Stimulated activated CD8-positive, alpha-beta memory T cell treated with anti-CD3 and anti-CD28 coated beads, Interleukin-7, amount 100 ng/mL, for 1 hour (primary cell): ENCODE measurements at places on chromosomes 4 and X.

DNA sequence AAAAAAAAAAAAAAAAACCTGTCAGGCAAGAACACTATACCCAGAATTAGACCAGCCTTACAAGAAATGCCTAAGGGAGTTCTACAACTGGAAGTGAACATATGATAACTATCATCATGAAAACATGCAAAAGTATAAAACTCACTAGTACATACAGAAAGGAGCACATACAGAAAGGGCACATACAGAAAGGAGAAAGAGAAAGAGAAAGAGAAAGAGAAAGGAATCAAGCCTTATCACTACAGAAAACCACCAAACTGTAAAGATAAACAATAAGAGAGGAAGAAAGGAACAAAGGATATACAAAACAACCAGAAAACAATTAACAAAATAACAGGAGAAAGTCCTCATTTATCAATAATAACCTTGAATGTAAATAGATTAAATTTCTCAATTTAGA is 50.4 kb downstream of the PHKA1 start:
- DNase-seq = no peak

GRCh38 chrX:153338836-153339235 is 4.9 kb downstream of the ZNF275 start:
- DNase-seq = no peak

- DNase-seq = no peak
Observed at GRCh38 chr4:113641025-113641431, 120.5 kb downstream of the CAMK2D start.

DNA sequence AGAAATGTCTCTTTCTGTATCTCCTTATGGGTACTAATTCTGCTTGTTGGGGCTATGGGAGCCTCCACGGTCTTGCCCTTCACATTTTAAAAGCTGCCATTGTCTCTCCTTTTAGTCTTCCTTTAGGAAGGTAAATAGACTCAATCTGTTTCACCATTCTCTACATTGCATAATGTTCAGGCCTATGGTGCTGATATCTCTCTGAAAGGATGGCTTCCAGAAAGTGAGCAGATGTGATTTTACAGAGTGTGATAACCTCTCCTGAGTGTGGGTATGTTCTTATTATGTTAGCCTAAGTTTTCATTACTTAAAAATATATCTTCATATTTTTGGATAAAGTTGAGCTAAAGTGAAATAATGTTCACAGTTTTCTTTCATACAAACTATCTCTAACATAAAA is 254.0 kb upstream of the PITX2 start:
- DNase-seq = no peak

DNA sequence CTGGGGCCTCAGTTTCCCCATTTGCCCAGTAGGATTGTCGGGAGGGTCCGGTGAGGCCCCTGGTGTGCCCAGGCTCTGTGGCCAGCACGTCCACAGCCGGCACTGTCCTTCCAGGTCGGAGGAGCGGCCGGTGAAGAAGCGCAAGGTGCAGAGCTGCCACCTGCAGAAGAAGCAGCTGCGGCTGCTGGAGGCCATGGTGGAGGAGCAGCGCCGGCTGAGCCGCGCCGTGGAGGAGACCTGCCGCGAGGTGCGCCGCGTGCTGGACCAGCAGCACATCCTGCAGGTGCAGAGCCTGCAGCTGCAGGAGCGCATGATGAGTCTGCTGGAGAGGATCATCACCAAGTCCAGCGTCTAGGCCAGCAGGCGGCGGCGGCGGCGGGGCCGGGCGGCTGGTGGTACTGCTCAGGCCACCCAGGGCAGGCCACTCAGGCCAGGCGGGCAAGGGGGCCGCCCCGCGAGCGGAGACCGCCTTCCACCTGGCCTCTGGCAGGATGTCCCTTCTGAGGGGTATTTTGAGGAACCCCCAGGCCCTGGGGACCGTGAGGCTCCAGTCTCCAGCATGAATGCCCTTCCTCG is 6.7 kb downstream of the MSANTD1 start:
- DNase-seq = no peak

GRCh38 chrX:12791257-12792228 is at the start of gene PRPS2:
Gene PRPS2, plus strand, starts transcription at chrX:12791412. Its CDS starts 86 bp downstream, at chrX:12791498.
- peak; percentile 26 for DNase-seq

- no peak for DNase-seq
Observed at GRCh38 chrX:132504417-132504816, 15.6 kb upstream of the MBNL3 start.

DNA sequence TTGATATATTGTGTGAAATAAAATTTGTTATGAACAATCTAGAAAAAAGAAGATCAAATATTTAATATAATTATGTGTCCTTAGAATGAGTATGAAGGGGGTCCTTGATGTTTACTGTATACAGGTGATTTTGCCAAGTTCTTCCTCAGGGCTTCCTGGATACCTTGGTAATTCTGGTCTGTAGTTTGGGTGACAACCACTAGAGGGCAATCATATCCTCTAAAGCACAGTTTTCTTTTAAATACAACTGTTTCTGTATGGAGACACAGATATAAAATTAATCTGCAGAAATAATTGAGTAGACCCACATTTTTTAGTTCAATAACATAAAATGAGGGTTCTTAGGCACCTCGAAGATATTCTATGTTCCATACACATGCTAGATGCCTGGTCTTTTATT is 157.7 kb downstream of the SPANXN1 start:
- DNase-seq = no peak

GRCh38 chrX:30597216-30598012 is 19.8 kb upstream of the TASL start:
- no peak for DNase-seq

GRCh38 chr4:182338063-182338462 is 94.9 kb downstream of the TENM3 start:
- DNase-seq = no peak

- DNase-seq = no peak
Observed at GRCh38 chrX:102669526-102669925, 18.2 kb downstream of the GPRASP1 start.

GRCh38 chr4:147733716-147734344 is 1.9 kb downstream of the ARHGAP10 start:
- DNase-seq = no peak

GRCh38 chr4:155974476-155974749 is 20.7 kb upstream of the CTSO start:
- no peak for DNase-seq

DNA sequence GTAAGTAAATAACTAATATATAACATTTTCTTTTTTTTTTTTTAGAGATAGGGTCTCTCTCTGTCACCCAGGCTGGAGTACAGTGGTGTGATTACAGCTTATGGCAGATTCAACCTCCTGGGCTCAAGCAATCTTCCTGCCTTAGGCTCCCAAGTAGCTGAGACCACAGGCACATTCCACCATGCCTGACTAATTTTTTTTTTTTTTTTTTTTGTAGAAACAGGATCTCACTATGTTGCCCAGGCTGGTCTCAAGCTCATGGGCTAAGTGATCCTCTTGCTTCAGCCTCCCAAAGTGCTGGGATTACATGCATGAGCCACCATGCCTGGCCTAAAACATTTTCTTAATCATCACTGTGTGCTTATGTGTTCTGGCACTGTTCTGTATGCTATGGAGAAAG is 32.8 kb downstream of the MGARP start:
- no peak for DNase-seq

DNA sequence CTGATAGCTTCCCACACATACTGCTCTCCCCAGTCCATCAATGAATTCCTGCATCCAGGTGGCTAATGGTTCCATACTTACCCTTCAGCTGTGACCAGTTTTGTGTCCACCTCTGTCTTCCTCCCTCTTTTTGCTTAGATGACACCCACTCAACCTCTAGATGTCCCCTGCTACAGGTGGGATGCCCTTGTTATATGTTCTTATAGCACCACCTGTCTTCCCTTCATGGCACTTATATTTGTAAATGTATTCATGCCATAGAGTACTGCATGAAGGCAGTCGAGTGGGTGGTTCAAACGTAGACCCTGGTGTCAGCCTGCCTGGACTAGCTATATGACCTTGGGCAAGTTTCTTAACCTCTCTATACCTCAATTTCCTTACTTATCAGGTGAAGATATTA is 6.5 kb upstream of the USP46 start:
- DNase-seq = no peak

- no peak for DNase-seq
Observed at GRCh38 chr4:186037692-186038658, 31.0 kb upstream of the TLR3 start.

DNA sequence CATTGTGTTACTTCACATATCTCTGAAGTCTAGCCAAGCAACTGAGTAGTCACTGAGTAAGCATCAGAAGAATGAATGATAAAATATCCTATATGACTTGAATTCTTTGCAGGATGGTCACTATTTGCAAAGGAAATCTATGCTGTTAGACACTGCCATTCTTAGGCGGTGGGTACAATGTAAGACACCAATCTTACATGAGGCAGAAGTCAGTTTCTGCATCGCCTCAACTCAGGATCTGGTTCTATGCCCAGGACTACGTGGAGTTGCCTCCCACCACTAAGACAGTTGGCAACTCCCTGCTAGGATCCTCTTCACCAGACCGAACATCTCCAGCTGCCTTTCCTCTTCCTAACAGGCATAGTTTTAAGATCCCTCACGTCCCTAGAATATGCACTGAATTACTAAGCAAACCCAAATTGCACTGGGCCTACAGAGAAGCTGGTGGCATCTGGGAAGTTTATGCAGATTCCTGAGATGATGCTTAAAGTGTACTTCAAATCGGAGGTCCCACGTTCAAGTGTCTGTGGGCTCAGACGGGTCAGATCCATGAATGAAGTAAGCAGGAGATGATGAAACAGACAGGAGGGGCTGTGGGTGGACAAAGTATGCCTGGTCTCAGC is 45.6 kb downstream of the SEL1L3 start:
- no peak for DNase-seq

DNA sequence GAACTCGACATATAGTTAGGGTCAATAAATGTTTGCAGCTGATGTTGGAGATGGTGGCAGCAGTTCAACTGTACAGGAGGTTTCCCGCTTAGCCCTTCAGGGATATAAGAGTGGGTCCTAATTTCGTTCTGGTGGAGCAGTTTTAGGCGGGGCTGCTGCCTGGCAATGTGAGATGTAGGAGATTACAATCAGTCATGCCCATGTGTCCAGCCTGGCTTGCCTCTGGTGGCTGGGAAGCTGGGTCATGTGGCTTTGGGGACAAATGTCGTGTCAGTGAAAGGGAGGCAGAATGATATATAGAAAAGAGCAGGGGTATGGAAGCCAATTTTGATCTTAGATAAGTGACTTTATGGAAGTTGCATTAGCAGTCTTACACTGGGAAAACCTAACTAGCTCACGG is 129.4 kb downstream of the CLCN4 start:
- DNase-seq = no peak

DNA sequence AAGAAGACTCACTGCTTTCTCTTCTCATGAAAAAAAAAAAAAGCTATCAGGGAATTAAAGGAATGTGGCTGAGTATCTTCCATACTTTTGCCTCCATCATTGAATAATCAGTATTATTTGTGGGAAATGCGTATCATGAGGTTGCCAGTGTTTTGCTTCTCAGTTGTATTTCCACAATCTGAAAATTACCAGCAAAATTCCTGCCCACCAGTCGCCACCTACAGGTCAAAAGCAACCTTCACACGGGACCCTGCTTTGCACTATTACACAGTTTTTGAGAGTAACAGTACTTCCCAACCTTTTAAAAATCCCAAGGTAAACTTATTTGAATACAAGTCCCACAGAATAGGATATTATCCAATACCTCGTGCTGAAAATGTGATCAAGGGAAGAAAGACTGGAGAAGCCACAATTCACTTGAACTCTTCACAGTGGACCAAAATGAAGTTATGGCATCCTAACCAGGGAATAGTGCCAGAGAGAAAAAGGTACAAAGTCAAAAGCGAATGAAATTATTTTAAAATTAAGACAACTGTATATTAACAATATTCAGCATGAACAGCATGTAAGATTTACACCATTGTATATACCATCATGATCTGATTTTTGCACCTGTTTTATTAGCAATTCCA is 30.4 kb downstream of the PGRMC1 start:
- DNase-seq = no peak

DNA sequence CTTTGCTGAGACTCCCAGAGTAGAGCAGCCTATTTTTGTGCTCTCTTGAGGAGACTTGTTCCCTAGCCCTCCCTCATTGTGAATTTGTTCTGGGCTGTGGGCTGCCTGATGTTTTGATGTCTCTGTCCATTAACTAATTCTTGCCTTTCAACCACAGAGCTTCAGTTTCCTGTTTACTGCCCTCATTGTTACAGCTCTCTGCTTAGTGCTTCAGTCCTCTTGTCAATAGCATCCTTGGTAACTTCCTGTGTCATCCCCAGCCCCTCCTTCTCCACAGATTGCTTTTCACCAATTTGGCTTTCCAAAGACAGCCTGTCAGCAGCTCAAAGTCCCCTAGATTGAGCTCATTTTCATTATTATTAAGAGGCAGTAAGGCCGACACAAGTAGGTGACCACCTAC is 69.9 kb downstream of the COX7B2 start:
- DNase-seq = no peak

DNA sequence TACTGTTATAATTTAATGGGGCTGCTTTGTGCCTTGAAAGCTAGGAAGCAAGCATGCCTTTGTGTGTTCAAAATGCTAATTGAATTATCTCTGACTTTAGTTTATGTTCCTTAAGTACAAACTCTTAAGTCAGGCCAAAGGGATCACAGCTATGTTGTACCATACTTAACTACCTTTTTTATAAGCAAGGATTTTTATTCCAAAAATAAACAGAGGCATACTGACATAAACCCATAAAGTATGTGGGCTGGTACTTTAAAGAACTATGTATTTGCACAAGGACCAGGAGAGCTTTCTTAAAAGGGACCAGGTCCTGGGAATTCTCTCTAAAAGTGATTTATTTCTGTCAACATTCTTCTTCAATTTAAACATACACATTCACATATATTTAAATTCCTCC is 57.8 kb upstream of the HCCS start:
- DNase-seq = no peak

DNA sequence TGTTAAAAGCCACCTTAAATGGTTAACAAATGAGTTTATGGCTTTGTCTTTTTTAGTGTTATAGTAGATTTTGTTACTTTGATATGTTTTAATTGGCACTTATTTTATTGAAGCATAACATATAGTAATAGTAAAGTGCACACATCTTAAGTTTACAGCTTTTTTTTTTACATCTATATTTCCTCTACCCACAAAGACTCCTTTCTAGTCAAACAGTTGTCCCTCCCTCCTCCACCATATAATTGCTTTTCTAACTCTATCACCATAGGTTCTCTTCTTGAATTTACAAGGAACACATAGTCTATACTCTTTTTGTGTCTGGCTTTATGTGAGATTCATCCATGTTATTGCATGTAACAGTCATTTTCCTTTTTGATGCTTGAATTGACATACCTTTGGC is 71.5 kb downstream of the PDK3 start:
- DNase-seq = no peak

GRCh38 chr4:38092701-38093100 is 132.5 kb downstream of the PTTG2 start:
- DNase-seq = no peak

- no peak for DNase-seq
Observed at GRCh38 chrX:11117745-11118144, 6.6 kb downstream of the HCCS start.

GRCh38 chr4:56261027-56261426 is 126.3 kb downstream of the AASDH start:
- DNase-seq = no peak

GRCh38 chrX:10041383-10041782 is 74.2 kb downstream of the CLDN34 start:
- DNase-seq = no peak

- DNase-seq = no peak
Observed at GRCh38 chr4:143711543-143712154, 11.2 kb upstream of the FREM3 start.

- no peak for DNase-seq
Observed at GRCh38 chr4:151004222-151004621, 10.9 kb downstream of the LRBA start.
